Jurkat, Clone E6-1 (cell line): ENCODE measurements at places on chromosomes 12 and 14.

DNA sequence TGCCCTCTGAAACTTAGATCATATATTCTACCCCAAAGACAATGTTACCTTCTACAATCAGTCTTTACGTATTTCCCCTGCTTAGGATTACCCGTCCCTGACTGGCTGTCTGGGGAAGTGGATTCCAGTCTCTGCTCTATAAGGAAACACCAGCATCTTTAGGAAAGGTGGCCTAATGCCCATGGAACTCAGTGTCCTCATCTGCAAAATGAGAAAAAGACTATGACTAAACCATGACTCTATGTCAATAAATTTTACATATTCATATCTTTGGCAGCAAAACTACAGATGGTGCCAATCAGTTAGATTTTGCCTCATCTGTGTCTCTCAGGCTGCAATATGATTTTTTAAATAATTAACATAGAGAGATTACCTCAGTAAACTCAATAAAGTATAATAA, 133.8 kb downstream of the ITPR2 start:
- no peak for DNase-seq

DNA sequence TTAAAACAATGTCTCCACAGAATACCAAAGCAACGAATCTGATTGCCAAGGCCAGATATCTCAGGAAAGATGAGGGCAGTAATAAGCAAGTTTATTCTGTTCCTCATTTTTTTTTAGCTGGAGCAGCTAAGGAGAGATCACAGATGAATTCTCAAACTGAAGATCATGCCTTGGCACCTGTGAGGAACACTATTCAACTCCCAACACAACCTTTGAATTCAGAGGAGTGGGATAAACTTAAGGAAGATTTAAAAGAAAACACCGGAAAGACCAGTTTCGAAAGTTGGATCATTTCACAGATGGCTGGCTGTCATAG, 994 bp downstream of the PRORP start:
- no peak for DNase-seq

DNA sequence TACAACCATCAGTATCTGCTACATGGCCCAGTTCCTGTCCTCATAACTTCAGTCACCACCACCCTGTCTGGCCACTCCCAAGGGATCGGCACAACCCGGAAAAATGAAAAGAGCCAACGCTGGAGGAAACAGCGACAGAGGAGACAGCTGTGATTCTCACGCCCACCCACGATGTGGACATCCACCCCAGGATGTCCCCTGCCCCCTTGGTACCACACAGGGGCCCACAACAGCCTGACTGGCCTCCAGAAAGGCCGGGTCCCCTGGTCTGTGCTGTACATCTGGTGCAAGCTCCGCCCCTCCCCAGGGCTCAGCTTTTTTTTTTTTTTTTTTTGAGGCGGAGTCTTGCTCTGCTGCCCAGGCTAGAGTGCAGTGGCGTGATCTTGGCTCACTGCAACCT, 12.5 kb downstream of the RPS6KL1 start:
- no peak for DNase-seq

DNA sequence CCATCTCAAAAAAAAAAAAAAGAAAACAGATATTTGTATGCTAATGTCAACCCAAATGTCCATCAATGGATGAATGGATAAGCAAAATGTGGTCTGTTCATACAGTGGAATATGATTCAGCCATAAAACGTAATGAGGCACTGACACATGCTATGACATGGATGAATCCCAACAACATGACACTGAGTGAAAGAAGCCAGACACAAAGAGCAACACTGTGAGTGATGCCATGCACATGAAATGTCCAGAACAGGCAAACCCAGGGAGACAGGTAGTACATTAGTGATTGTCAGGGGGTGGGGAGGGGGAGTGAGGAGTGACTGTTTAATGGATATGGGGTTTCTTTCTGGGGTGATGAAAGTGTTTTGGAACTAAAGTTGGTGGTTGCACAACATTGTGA, 50.2 kb downstream of the ARL6IP4 start:
- DNase-seq = no peak

DNA sequence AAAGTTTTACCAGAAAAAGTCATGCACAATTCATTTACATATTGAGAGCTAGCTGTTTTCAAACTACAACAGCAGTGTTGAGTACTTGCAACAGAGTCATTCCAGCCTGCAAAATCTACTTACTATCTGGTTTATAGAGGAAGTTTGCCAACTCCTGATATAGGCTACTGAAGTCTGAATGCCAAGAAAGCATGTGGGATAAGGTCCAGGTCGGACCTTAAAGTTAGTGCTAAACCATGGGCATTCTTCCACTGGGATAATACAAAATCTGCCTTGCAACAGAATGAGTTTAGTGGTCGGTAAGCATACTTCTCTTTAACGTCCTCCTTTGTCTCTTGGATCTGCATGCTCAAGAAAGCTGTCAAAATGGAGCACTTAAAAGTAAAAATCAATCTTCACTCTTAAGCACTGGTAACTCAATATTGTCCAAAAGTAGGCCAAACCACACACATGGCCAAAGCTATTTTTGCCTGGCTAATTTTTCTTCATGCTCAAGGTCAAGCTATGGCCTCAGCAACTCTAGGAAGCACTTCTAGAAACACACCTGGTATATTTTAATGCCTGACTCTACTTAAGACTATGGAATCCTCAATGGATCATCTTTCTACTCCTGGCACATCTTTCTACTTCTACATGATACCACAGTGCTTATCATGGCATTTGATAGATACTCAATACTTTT, 364.9 kb upstream of the KITLG start:
- DNase-seq = no peak

DNA sequence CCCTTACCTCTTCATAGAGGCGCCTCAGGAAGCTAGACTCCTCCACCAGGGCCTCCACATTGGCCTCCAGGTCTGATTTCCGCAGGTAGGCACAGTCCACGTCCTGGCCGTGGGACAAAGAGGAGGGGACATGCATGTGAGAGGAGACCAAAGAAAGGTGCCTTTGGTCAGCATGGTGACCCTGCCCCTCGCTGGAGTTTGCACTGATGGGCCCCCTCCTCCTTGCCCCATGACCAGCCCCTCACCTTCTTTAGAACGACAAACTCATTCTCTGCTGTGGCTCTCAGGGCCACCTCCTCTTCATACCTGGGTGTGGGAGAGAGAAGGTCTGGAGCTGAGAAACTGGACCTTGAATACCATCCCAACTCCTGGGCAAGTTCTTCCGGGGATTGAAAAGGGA, 3.2 kb downstream of the KRT85 start:
- no peak for DNase-seq

DNA sequence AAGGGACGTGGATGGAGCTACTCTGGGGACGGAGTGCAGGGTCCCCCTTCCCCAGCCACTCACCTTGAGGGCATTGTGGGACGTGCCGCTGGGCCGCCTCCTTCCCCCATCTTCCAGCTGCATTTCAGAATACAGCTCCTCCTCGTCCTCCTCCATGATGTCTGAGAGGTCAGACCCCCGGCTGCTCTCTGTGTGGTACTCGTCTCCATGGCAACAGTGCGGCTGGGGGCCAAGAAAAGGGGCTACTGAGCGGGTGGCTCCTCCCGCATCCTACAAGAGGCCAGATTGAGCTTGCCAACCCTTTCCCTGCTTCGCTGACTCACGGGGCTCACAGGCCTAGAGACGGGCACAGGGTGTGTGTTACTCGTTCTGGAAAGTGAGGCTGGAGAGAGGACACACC, 90.4 kb downstream of the PIWIL1 start:
- DNase-seq = no peak

DNA sequence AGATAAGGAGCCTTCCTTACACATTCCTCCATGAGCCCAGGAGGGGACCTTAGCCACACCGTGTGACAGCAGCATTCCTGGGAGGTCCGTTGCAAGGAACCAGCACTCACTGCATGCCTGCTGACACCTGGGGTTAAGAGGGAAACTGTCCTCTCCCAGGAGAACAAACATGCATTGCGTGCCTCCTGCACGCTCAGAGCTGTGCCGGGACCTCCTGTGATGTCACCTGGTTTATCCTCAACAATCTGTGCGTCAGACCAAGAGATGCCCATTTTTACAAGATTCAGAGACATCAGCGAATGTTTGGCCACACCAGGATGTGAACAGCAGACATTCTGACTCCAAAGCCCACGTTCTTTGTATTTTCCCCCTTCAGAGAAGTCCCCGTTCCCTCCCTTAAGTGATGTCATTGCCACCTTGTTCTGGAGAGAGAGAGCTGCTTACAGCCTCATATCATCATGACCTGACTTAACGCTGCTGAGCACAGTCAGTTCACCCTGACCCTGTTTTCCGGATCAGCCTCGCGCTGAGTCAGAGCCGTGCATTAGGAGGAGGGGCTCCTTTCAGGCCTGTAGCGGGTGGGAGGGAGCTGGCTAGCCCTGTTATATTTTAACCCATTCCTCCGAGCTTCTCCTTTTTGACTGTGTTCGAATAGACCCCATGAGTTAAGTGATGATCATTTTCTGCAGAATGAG, 36.2 kb downstream of the TMEM120B start:
- DNase-seq = no peak

GRCh38 chr14:23385642-23386265, 8.9 kb downstream of the CMTM5 start:
- DNase-seq = no peak

GRCh38 chr12:121787063-121788025, 6.1 kb downstream of the RHOF start:
- DNase-seq = no peak

DNA sequence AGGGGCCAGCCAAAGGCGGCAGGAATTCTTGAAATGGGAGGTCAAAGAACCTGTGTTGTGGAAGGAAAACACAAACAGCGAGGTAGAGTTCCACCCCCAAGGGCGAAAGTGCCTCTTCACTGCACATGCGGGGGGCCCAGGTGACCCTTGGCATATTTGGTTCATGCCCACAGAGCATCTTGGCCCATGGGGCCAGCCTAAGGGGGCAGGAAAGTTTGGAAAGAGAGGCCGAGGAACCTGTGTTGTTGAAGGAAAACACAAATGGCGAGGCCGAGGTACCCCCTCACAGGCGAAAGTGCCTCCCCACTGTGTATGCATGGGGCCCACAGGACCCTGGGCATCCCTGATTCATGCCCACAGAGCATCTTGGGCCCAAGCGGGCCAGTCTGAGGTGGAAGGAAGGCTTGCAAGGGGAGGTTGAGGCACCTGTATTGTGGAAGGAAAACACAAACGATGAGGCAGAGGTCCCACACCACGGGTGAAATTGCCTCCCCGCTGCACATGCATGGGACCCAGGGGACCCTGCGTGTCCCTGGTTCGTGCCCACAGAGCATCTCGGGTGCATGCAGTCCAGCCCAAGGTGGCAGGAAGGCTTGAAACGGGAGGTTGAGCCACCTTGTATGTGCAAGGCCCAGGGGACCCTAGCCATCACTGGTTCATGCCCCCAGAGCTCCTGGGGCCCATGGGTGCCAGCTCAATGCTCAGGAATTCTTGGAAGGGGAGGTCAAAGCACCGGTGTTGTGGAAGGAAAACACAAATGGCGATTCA, 384.1 kb downstream of the ALG10 start:
- no peak for DNase-seq

- no peak for DNase-seq
These were observed 44.0 kb upstream of the OR5AU1 start for GRCh38 chr14:21199611-21200560.

DNA sequence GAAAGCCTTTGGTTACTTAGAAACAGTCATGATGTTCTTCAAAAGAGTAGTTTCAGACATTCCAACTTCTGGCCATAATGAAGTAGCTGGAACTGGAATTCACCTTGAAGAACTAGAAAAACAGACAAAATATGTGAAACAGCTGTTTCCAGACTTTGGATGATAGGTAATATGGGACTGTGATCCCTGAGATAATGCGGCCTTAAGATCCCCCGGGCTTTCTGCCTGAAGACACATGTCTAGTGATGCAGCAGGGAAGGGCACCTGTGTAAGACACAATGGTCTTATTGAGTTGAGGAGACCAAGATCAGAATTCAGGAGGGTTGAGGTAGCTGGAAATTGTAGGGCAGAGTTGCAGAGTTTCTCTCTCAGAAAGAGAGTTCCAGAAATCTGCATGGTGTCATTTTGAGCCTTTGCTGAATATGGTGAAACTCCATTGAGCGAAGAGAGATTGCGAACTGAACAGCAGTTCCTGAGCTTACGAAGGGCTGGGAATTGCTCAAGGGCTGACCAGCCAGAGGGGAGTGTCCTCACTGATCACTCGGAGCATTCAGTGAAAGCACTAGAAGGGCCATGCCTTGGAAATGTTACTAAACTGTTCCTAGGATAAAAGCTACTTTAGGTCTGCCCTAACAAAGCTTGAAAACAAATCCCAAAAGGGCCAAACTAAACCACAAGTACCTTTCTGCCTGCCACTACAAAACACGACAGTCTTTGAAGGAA, 41.7 kb upstream of the FRS2 start:
- no peak for DNase-seq

DNA sequence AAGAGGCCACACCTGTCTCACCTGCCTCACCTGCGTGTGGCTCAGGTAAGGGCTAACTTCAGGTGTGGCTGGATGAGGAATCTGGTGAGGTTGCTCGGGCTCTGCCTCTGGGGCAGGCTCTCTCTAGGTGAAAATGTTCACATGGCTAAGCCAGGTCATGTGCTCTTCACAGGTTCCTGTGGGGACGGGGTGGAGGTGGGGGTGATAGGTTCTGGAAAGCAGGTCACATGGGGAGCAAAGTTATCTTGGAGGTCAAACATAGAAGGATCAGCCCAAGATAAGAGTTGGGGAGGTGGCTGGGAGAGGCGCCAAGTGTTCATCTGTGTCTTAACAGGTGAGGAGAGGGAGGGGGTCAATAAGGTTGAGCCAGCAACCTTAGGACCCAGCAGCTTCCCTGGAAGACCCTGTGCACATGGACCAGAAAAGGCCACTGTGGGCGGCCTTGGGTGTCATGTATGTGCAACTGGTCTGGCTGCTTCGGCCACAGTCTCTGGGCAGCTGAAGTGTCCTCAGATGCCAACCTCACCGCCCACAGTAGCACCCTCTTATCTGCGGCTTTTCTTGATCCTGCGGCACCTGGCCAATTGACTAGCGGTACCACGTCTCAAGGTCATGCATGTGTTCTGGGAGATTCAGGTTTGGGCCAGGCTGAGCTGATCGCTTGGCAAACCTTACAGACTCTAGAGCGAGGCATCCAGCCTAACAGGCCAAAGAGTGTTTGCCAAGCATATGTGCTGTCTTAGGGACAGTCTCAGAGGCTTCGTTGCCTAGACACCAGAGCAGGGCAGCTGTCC, 60.5 kb downstream of the CACNA1C start:
- no peak for DNase-seq

- DNase-seq = no peak
These were observed 22.9 kb downstream of the VDR start for GRCh38 chr12:47881826-47882427.

DNA sequence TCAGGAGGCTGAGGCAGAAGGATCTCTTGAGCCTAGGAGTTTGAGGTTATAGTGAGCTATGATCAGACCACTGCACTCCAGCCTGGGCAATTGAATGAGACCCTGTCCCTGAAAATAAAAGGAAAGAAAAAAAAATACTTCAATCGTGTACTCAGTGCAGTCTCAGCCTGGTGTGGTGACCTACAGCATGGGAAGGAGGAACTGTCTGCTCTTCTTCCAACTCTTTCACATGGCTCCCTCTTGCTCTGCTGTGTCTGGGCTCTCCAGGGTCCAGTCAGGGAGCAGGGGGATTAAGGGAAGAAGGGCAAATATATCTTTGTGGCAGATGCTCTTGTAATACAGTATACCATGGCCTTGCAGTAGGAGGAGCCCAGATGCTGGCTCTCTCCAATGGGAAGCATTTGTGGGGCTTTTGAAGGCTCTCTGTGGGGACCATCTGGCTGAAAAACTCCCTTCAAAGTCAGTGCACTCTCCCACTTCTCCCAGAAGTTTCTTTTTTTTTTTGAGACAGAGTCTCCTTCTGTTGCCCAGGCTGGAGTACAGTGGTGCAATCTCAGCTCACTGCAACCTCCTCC, 76.6 kb upstream of the TMPO start:
- no peak for DNase-seq

GRCh38 chr14:56195223-56195622, 77.0 kb downstream of the PELI2 start:
- peak; percentile 81 for DNase-seq

- peak; percentile 48 for DNase-seq
These were observed 216.2 kb downstream of the TTC8 start for GRCh38 chr14:89040460-89041256.
